GM18507 (cell line): ENCODE measurements at places on chromosomes 6 and 20.

DNA sequence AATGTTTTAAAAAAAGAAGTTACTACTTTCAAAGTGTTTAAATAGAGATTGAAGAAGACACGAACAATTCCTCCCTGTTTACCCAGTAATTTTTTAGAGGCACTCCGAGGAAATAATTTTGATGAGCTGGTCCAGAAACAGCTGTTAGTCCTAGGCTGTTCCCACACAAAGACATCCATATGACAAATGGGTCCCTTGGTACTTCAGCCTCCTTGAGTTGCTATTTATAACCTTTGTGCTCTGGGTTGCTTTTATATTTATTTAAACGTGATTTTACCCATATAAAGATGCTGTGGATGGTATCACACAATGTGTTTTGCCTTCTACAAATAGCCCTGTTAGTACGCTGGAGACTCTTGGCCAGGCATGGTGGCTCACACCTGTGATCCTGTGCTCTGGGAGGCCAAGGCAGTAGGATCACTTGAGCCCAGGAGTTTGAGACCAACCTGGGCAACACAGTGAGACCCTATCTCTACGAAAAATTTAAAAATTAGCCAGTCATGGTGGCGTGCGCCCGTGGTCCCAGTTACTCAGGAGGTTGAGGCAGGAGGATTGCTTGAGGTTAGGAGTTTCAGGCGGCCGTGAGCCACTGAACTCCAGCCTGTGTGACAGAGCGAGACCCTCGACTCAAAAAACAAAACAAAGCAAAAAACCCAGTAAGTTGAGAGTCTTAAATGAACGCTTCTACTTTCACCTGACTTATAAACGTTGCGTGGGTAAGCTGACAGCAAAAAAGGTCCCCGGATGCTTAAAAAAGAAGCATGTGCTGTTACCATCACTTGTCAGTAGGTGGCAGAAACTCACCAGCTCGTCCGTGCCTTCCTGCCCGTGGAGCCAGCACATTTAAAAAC is 56.9 kb upstream of the ARMH2 start:
- DNase-seq, result peak; percentile 54

GRCh38 chr6:53027131-53027718 is 32.1 kb upstream of the GSTA4 start:
- no peak for DNase-seq

DNA sequence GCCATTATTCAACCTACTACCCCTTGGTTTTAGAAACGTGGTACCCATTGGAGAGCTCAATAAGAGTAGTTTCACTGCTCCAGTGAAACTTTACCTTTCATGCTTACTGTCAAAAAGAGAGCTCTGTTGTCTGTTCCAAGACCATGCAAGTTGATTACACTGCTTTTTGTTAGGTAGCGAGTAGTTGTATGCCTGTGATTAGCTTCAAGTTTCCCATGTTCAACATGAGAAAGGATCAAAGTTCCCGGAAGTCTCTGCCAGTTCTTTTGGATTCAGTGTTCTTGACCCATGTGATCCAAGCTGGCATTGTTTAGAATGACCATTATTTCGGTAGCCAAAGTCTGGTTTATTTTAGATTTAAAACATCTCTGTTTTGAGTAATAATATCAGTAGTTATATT is 107.1 kb downstream of the ZFAND3 start:
- DNase-seq, result no peak

DNA sequence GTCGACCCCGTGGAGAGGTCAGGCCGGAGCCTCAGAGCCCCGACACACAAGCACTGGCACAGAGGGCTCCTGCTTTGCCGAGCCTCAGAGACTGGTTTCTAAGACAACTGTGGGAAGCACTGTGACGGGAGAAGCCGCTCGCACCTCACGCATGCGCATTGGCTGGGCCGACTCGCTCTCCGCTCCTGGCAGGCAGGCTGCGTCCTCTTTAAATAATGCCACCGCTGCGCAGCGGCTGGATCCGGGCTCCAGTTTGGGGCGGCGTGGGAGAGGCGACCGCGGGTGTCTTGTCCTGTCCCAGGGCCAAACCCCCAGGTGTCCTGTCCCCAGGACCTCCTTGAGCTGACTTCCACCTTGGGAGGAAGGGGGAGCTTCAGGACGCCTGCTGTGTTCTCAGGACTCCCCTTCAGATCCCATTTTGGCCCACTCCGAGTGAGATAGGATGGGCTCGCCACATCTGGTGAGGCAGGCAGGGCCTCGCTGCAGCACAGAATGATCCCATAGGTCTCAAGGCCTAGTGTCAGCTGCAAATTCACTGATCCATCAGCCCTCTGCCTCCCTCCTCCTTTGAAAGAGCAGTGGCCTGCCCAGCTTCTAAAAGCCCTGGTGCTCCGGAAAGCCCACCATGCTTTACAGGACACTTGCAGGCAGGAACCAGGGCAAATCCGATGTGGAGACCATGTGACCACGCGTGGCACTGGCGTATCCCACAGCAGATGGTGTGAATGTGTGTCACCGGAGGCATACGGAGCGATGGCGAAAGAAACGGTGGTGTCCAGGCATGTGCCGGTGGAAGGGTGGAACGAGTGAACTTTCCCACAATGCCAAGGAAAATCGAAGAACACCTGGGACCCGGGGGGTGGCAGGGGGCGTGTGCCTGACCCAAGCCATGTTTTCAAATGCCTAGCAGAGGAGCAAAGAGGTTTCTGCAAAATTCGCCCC is 169.3 kb upstream of the ZNF337 start:
- no peak for DNase-seq

GRCh38 chr6:95545686-95546085 is 31.6 kb upstream of the MANEA start:
- no peak for DNase-seq

DNA sequence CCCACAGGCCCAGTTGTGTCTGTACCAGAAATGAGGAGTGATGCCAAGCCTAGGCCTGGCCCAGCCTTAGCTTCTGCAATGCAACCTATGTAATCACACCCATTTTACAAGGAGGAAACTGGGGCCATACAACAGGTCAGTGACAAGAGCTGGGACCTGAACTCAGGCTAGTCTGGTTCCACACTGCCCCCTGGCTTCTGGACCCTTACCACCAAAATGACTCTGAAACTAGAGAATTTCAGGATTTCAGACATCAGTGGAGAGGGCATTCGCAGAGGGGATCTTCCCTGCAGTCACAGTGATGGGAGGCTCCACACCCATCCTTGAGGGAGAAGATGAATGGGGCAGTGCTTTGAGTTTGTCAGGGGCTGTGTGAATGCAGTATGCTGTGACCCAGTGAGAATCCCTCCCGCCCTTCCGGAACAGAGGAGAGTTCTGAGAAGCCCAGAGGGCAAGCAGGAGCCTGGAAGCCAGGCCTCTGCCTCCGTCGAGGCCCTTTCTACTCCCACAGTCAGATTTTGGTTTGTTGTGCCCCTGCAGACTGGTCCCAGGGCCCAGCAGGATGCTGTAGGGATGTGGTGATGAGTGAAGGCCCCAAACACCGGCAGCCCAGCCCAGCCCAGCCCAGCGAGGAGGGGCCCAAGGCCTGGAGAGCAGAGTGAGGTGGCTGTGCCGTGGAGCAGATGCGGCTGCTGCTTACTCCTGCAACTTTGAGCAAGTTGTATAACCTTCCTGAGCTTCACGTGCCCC is 48.1 kb upstream of the MYL9 start:
- DNase-seq, result no peak

- DNase-seq, result no peak
These were observed 59.0 kb upstream of the CCDC167 start for GRCh38 chr6:37558646-37559045.

DNA sequence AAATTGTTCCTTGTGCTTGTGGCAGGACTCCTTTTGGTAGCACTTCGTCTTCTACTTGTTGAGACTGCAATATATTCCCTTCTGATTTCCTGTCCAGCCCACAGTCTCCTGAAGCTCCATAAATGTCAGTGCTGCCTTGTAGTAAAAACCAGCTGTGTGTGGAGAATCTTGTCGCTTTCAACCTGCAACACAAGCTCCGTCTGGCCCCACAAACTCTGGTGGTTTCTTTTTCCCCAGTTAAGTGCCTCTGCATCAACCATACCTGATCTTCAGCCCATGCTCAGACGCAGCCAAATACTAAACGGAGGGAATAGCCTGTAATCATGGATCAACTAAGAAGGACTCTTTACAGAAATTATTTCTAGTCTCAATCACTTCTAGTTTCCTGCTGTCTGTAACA is 1133.3 kb upstream of the ADGRB3 start:
- no peak for DNase-seq

DNA sequence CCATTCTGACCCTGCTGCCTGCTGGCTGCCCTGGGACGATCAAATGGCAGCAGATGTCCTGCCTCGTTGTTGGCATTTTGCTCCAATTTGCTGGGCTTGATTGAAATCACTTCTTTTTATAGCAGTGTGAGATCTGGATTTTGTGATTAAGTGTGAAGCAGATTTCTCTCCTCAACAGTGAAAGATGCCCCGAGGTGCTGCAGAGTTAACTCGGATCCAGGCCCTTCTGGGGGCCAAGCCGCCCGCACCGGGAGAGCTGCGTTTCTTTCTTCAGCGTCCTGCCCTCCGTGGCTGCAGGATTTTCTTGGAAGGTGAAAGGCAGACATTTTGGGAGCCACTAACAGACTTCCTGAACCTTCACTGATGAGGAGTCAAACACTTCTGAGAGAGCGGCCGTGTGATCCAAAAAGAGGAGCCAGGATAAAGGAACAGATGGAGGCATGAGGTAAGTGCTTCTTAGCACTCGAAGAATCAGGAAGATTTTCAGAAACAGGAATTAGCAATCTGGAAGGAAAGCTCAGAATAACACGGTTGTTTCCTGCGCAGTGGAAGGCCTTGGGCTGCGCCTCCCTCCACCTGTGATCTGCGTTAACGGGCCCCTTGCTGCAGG is 139.5 kb upstream of the AFDN start:
- DNase-seq, result no peak

- DNase-seq, result peak; percentile 58
These were observed 81.9 kb downstream of the ZMYND8 start for GRCh38 chr20:47274401-47275108.

DNA sequence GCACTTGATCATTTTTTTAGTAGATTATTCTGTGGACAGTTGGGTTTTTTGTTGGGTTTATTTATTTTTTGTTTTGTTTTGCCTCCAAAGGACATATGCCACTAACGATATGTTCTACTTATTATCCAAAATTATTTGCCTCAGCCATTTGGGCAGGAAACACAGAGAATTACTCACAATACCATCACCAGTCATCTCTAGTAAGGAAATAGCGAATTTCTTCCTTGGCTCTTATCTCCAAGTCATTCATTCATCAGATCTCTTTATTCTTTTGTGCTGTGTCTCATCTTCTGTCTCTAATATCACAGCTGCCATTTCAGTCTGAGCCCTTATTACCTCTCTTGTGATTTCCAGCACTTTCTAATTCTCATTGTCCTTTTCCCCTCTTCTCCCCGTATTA is 130.4 kb upstream of the SMLR1 start:
- DNase-seq, result no peak

DNA sequence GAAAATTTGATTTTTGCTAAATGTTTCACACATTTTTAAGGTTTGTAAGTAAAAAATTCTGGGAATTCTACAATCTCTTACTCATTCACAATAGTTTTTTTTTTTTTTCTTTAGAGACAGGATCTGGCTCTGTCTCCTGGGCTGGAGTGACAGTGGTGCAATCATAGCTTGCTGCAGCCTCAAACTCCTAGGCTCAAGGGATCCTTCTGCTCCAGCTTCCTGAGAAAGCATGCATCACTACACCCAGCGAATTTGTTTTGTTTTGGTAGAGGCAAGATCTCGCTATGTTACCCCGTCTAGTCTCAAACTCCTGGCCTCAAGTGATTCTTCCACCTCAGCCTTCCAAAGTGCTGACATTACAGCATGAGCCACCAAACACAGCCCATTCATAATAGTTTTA is 232.8 kb downstream of the GJA1 start:
- DNase-seq, result no peak

GRCh38 chr6:11113038-11113437 is 1.5 kb upstream of the ERVFRD-1 start:
- DNase-seq, result no peak

- DNase-seq, result no peak
These were observed 16.5 kb downstream of the NCOA7 start for GRCh38 chr6:125807293-125807692.

GRCh38 chr6:32857156-32857891 is 3.3 kb downstream of the PSMB9 start:
- no peak for DNase-seq

- no peak for DNase-seq
These were observed 9.4 kb downstream of the PCK1 start for GRCh38 chr20:57570145-57570850.

DNA sequence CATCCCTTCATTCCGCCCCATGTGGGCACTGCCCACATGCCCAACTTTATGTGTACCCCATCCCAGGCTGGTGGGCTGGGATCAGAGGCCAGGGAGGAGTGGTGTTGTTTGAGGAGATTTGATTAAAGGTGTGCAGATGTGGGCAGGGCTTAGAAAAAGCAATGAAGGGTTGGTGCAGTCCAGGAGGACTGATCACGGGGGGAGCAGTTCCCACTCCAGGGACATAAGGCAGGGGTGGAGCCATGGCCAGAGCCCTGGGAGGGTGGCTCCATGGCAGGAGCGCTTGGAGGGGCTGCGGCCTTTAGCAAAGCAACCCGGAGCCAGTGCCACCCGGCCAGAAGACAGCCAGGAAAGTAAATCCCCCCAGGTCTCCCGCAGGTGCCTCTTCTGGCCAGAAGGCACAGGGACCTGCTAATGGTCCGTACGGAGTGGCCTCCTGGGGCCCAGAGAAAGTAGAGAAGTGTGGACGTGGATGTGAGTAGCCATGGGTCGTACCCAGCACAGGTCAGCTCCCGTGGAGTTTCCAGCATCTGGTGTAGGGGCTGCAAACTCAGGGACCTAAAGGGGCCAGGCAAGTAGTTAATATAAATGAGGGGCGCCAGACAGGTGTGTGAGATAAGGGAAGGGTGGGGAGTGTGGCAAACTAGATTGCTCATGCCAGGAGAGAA is 62.1 kb upstream of the APCDD1L start:
- no peak for DNase-seq

GRCh38 chr6:144248476-144249301 is 36.4 kb upstream of the UTRN start:
- no peak for DNase-seq

- DNase-seq, result no peak
These were observed 18.8 kb downstream of the ARHGAP40 start for GRCh38 chr20:38620441-38620840.

- DNase-seq, result no peak
These were observed 96.2 kb downstream of the TCP11 start for GRCh38 chr6:35044761-35045421.
